ENCODE measurements at places on chromosomes 2 and 18. TPM values are rescaled to one million over a fixed set of nuclear protein-coding genes. Genes with fewer than 3 reads are reported as not detected.

The CHST10 gene
- total RNA-seq: 7.2 TPM

The MC2R gene
- not detected for total RNA-seq

The KCNIP3 gene
- under 0.01 TPM for total RNA-seq

The FBXO36 gene
- 1.5 TPM for total RNA-seq

The CNGA3 gene
- total RNA-seq: not detected

The PIK3C3 gene
- total RNA-seq: 22.5 TPM

The VWC2L gene
- total RNA-seq: not detected

The SCYGR4 gene
- total RNA-seq: not detected

Measured in bladder microvascular endothelial cell (primary cell).